CD4-positive, alpha-beta memory T cell (primary cell): ENCODE measurements at places on chromosomes 5 and 9.

DNA sequence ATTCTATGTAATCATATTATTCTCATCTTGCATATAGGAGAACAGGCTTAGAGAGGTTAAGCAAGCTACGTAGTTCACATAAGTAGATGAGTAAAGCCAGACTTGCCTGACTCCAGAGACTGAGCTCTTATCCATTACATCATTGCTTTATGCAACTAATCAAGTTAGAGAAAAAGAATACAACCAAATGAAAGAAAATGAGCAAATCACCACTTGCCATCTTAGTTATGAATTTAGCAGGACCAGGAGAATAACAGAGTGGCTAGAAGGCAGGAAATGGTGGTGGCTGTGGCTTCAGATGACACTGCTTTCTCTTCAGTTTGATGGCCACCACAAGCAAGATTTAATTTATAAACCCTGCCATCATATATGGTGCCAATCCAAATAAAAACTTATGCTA, 26.6 kb downstream of the POC5 start:
- peaks cover 35% of the 10 kb centered on the region for H3K36me3 ChIP-seq
- no peaks in the 10 kb centered on the region for H3K4me1 ChIP-seq
- no peaks in the 10 kb centered on the region for H3K27me3 ChIP-seq
- H3K4me3 ChIP-seq: no peak overlapping the region

DNA sequence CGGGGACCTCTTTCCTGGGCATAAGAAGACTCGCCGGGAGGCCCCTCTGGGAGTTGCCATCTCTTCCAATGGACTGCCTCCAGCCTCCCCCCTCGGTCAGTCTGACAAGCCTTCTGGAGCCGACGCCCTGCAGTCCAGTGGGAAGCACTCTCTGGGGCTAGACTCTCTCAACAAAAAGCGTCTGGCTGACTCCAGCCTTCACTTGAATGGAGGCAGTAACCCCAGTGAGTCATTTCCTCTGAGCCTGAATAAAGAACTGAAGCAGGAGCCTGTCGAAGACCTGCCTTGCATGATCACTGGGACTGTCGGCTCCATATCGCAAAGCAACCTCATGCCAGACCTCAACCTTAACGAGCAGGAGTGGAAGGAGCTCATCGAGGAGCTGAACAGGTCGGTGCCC, 28.4 kb upstream of the LTC4S start:
- no peak overlapping the region for H3K27ac ChIP-seq
- no peaks in the 10 kb centered on the region for H3K27me3 ChIP-seq
- peaks cover 42% of the 10 kb centered on the region for H3K36me3 ChIP-seq
- H3K4me1 ChIP-seq: peaks cover 30% of the 10 kb centered on the region

GRCh38 chr5:135715267-135716055, 119.0 kb upstream of the SLC25A48 start:
- no peak overlapping the region for H3K27ac ChIP-seq
- H3K4me1 ChIP-seq: no peaks in the 10 kb centered on the region
- H3K4me3 ChIP-seq: no peak overlapping the region
- no peaks in the 10 kb centered on the region for H3K27me3 ChIP-seq

- peaks cover 3% of the 10 kb centered on the region for H3K4me1 ChIP-seq
- no peak for DNase-seq
- no peak overlapping the region for H3K4me3 ChIP-seq
- H3K36me3 ChIP-seq: no peaks in the 10 kb centered on the region
These were observed 10.7 kb upstream of the STK32A start for GRCh38 chr5:147223948-147224791.

GRCh38 chr9:21579247-21579671, 97.1 kb upstream of the IFNE start:
- H3K27ac ChIP-seq: peak overlapping the region; percentile 49
- DNase-seq: peak; percentile 40
- H3K27me3 ChIP-seq: no peaks in the 10 kb centered on the region
- peak overlapping the region; percentile 32 for H3K4me3 ChIP-seq
